CD4-positive, alpha-beta memory T cell (primary cell): ENCODE measurements at places on chromosomes 4 and X.

DNA sequence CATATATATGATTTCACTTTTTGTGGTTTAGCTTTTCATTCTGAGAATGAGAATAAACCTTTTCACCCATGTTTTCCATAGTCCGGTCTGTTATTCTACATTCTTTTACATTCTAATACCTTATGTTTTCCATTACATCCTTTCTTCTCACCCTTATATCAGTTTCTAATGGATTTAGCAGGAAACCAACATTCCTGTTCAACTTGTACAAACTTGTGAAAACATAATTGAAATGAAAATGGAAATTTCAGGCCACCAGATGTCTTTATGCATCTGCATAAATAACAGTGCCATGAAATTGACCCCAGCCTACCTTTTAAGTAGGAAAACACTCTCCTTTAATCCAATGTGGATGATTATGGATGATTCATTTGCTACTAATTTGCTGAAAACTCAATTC lies 494.8 kb upstream of the ZFP42 start:
- no peak for DNase-seq

DNA sequence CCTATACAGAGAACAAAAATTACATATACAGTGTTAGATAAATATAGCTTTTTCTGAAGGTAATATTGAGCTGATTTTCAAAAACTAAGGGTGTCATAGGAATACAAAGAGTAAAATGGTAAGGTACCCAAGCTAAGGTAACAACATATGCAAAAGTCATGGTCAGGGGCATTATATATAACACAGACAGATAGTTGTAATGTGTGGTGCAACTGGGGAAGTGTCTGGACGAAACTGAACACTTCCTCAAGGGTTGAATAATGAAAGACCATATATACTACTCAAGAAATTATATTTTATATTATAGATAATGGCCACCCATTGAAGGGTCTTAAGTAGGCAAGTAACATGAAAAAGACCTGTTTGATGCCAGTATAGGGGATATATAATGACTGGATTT lies 262.1 kb upstream of the CXXC4 start:
- no peak for DNase-seq

- DNase-seq: no peak
Observed at GRCh38 chr4:87209696-87210095, 10.7 kb downstream of the KLHL8 start.

DNA sequence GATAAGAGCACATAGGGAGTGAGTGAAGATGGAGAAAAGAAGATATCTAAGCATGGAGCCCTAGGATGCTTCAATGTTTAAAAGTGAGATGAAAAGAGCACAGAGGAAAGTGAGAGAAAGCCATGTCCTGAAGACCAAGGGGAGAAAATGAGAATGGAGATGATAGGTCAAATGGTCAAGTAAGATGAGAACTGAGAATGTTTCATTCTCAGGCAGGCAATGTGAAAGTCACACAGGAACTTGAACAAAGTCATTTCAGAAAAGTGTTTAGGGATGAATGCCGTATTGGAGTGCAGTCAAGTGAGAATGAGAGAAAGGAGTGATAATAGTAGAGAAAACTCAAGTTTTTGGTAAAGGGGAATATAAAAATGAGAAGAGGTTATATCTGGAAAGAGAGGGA lies 148.7 kb upstream of the PTCHD1 start:
- DNase-seq: no peak

GRCh38 chr4:176611381-176611780 lies 181.3 kb downstream of the VEGFC start:
- no peak for DNase-seq

DNA sequence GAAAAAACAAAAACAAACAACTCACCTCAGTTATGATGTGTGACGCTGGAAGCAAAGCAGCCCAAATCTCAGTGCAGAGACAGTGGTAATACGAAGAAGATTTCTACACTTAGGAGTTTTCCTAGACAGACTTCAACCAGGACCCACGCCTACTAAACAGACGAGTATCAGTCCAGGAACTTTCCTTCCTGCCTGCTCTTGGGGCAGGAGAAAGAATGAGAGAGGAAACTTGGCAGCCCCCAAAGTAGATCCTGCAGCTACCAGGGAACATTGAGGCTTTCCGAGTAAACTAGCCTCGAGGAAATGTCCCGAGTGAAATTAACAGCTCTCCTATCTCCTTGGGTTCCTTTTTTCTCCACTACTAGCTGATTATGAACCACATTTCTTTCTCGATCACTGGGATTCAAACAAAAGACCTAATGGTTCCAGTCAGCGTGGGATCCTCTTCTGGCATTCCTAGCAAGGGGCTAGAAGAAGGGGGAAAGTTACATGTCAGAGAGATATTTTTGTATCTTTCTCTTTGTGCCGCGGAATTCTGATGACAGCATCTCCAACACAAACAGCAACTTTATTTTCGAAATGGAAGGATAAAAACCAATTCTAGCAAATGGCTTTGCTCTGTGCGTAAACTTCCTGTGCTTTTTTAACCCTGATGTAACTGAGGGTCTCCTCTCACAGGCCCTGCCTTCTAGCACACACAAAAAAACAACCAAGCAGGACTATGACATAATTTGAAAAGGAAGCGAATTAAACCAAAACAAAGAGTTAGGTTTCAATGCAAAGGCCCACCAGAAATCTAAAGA lies 53.2 kb downstream of the PPM1K start:
- DNase-seq: no peak

GRCh38 chr4:185598846-185599552 lies 63.7 kb upstream of the PDLIM3 start:
- no peak for DNase-seq

GRCh38 chr4:69044247-69044646 lies 52.0 kb upstream of the UGT2B7 start:
- DNase-seq: no peak

DNA sequence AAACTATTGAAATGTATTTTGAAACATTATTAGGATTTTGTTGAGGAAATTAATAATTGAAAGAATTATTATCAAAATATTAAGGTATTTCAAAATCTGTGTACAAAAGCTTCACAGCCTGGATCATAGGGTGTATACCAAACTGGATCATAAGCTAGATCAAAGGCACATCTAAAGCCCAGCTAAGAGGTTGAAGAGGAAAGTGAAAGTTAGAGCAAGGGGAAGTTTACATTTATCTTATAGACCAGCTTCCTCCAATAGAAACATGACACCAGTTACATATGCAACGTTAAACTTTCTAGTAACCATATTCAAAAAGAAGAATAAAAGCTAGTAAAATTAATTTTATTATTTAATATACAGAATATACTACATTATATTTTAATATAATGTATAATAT lies 227.2 kb upstream of the BMP3 start:
- DNase-seq: no peak

- DNase-seq: no peak
Observed at GRCh38 chr4:109631532-109632108, 71.6 kb downstream of the MCUB start.

DNA sequence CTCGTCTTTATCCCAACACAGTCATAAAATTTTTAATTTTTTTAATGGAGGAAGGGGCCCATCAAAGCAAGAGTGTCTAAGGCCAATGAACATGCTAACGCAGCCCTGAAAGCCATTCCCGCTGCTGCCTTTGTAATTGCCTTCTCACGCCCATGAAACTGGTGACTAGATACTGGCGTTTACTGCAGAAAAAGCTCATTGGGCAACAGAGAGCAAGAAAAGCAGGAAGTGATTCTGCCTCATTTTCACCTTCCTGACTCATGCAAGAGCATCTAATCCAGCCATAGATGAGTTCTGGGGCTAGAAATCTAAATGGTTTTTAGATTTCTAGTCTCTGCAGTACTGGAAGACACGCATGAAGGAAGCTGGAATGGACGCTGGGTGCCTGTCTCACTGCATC lies 72.5 kb downstream of the ANXA3 start:
- no peak for DNase-seq

DNA sequence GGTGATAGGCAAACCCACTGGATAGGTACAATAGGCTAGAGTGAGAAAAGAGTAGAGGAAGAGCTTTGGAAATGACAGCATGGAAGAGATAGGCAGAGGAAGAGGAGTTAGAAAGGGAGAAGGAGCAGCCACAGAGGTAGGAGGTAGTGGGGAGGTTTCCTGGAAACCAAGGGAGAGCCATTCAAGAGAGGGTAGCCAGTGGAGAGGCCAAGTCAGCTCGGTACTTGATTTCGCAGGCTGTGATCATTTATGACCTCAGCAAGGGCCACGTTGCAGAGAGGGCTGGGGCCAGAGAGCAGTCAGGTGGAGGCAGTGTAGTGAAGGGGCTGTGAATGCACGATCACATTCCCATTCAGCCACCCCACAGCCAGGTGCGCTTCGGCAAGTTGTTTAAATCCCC lies 76.0 kb downstream of the TMEM131L start:
- DNase-seq: no peak

- DNase-seq: no peak
Observed at GRCh38 chr4:70564033-70564432, 28.0 kb upstream of the AMBN start.

GRCh38 chr4:5398056-5398455 lies 310.3 kb downstream of the EVC2 start:
- no peak for DNase-seq
